ENCODE measurements at places on chromosomes 6 and 20. TPM values are rescaled to one million over a fixed set of nuclear protein-coding genes. Genes with fewer than 3 reads are reported as not detected.

Gene PPIL4
- total RNA-seq, result 32.3 TPM

- no peak for DNase-seq
Observed at GRCh38 chr20:31797364-31797763, 21.8 kb upstream of the MYLK2 start.

Gene DNMT3B
- 0.93 TPM for total RNA-seq

Gene ANKRD66
- total RNA-seq, result not detected

DNA sequence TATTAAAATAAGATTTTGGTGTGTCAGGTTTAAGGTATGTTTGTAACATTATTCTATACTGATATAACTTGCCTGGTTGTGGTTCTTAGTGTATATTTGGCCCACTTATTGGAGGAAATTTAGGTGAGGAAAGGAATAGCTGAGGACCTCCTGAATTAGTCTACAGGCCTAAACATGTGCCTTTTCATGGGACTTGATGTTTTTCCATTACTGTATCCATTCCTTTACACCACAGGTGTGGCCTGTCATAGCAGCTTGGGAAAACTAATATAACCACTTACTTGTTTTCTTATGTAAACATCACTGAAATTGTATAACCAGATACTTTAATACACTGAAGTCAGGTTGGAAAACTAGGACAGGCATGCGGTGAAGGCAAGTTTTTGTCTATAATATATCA lies 27.6 kb downstream of the BCKDHB start:
- no peak for DNase-seq
